ENCODE measurements at places on chromosomes 3 and 15. TPM values are rescaled to one million over a fixed set of nuclear protein-coding genes. Genes with fewer than 3 reads are reported as not detected.
A peak's percentile ranks its signal among the peaks of the same experiment; 100 is the strongest.

GRCh38 chr3:61415201-61415600 is 146.2 kb upstream of the PTPRG start:
- no peak for DNase-seq

GRCh38 chr3:187750513-187751123 is 5.3 kb upstream of the BCL6 start:
- DNase-seq = no peak

The GRIP2 gene
- total RNA-seq = not detected

The TF gene
- total RNA-seq = 0.03 TPM

The C2CD4A gene
- not detected for total RNA-seq

The ROPN1B gene
- not detected for total RNA-seq

DNA sequence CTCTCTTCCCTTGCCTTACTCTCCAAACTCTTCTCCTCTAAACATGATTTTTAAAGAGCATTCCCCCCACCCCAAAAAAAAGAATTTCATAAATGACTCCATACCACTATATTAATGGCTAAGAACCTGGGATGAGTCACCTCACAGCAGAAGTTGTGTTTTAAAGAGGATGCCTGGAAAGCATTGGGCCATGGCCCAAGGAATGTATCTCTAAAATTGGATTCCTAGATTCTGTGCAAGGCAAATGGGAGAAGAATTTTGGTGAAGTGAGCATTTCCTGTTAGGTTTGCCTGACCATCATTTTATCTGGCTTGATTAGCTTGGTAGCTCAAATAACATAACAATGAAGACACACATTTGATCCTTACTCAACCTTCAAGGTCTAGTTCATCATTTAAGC is 251.4 kb downstream of the NR1D2 start:
- no peak for DNase-seq

DNA sequence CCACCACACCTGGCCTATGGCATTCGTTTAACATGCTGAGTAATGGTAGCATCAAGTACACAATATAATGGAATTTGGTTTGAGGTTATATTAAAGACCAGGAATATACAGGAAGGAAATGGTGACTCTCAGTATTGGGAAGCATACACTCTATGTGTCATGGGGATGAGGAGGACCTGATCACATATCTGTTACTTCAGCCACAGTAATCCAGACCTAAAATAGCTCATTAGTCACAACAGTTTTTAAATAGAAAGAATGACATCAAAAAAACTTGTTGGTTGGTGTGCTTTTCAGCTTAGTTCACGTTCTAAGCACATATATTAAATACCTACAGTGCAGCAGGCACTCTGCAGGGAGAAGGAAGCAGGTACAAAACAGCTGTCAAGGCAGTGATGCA is 52.5 kb upstream of the ATP2C1 start:
- no peak for DNase-seq

DNA sequence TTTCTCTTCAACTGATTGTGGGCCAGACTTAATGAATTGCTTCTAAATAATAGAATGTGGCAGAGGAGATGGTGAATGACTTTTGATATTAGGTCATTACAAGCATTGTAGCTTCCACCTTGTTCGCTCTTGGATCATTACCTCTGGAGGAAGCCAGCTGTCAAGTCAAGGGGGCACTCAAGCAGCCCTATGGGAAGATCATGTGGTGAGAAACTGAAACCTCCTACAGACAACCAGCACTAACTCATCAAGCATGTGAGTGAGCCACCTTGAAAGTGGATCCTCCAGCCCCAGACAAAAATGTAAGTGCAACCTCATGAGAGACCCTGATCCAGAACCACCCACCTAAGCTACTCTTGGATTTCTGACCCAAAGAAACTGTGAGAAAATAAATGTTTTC is 109.8 kb upstream of the TBC1D5 start:
- DNase-seq = no peak

GRCh38 chr15:65192016-65192415 is 6.9 kb upstream of the CLPX start:
- no peak for DNase-seq

- no peak for DNase-seq
Observed at GRCh38 chr15:51310064-51310463, 28.3 kb downstream of the CYP19A1 start.

The EFCC1 gene
- total RNA-seq = 0.13 TPM

DNA sequence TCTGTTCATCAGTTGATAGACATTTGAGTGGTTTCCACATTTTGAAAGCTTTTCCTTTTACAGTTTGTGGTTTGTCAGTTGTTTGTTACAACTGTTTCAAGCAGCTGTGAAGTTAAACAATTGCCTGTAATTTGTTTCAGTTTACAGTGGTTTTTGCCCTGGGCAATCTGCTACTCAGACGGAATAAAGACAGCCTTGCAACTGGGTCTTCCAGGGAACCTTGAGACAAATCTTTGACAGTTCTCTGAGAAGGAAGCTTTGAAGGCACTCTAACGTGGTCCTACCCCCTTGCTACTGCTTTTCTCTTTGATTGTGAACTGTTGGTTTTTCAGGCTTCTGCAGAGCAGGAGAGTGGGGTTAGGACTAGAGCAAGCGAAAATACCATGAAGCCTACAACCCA is 28.0 kb downstream of the LRRC28 start:
- DNase-seq = no peak

DNA sequence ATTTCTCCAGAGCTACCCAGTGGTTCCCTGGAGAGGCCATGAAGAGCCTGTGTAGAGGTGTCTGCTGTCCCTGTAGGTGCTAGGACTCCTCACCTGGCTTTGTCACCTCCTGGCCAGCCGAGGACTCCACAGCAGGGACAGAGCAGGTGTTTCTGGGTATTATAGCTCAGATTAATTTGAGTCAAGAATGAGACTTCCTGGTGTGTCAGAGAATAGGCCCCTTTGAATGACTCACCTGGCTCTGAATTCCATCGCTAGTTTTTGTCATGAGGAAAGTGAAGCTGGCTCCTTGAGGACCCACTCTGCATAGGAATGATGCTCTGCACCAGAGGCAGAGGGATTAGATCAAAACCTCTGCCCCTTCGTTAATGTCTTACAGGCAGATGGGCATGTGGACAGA is 167.5 kb upstream of the TOPAZ1 start:
- DNase-seq = no peak

- DNase-seq = no peak
Observed at GRCh38 chr3:58728723-58729122, 62.1 kb upstream of the FAM3D start.

DNA sequence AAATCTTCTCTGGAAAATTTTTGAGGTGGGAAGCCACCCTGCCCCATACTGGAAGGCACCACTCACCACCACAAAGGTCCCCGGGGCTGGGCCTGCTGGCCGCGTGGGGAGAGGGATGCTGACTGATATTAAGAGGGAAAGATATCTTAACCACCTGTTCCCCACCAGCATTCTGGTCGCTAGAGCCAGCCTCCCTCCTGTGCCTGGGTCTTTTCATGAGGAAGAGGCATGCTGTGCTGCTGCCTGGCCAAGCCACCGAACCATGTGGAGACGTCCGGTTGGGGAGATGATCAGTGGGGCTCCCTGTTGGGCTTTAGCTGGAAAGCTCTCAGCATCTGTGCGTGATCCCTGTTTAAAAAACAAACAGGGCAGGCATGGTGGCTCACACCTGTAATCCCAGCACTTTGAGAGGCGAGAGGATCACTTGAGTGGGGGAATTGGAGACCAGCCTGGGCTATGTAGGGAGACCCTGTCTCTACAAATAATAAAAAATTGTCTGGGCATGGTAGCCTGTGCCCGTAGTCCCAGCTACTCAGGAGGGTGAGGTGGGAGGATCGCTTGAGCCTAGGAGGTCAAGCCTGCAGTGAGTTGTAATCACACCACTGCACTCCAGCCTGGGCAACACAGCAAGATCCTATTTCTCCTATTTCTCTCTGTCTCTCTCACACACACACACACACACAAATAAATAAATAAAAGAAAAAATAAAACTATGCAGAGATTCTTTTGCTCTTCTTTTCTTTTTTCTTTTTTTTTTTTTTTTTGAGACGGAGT is 1.0 kb downstream of the KLHL18 start:
- DNase-seq = peak; percentile 43

DNA sequence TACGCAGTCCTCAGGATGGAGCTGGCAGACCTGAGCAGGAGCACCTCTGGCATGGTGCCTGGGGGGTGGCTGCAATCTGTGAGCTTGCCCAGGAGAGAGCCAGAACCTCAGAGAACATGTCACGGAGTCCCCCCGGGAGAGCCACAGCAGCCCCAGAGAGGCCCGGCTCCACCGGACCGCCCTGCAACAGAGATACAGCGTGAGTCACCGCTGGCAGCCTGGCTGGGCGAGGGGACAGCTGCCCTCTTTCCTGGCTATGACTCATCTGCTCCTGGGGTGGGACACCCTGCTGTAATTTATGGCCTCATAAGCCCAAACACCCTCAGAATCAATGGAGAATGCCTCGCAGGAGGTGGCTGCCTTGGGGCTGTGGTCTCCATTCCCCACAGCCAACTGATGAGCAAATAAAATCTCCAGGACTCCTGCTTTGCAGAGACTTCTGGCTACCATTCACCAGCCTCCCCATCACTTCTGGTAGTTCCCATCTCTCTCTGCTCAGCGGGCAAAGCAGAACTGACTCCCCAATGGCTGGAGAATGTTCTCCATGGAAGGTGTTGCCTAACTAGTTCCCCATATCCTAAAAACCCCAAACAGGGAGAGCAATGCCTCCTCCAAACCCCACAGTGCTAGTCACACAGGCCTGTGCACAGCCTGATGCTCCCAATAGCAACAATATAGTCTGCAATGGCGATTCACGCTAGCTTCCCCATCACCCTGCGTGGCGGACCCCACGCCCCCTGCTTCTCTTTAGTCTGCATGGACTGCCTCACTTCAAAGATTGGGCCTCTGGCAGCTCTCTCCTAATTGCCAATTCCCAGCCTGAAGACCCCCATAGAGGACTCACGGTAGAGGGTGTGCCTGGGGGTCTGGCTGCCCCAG is 21.6 kb downstream of the ACSBG1 start:
- no peak for DNase-seq

DNA sequence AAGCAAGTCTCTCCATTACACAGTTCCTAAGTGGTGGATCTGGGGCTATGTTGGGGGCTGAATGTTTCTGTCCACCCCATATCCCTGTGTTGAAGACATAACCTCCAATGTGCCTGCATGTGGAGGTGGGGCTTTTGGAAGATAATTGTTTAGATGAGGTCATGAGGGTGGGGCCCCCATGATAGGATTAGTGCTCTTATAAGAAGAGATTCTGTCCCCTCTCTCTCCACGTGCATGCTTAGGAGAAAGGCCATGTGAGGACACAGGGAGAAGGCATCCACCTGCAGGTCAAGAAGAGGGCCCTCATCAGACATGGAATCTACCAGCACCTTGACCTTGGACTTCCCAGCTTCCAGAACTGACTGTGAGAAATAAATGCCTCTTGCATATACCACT is 231.0 kb upstream of the CHRNA7 start:
- DNase-seq = no peak

The CD47 gene
- total RNA-seq = 137 TPM

The DISP2 gene
- 0.82 TPM for total RNA-seq

DNA sequence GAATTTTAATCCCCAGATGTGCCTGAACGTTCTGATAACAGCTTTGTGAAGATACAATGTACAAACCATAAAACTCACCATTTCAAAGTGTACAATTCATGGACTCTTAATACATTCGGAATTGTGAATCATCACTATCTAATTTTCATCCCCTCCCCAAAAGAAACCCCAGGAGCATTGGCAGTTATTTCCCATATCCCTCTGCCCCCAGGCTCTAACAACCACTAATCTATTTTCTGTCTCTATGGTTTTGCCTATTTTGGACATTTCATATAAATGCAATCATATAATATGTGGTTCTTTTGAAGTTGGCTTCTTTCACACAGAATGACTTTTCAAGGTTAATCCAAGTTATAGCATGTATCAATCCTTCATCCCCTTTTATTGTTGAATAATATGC is 25.3 kb downstream of the PRICKLE2 start:
- no peak for DNase-seq

GRCh38 chr15:86591158-86591557 is 511.5 kb downstream of the AGBL1 start:
- DNase-seq = no peak

DNA sequence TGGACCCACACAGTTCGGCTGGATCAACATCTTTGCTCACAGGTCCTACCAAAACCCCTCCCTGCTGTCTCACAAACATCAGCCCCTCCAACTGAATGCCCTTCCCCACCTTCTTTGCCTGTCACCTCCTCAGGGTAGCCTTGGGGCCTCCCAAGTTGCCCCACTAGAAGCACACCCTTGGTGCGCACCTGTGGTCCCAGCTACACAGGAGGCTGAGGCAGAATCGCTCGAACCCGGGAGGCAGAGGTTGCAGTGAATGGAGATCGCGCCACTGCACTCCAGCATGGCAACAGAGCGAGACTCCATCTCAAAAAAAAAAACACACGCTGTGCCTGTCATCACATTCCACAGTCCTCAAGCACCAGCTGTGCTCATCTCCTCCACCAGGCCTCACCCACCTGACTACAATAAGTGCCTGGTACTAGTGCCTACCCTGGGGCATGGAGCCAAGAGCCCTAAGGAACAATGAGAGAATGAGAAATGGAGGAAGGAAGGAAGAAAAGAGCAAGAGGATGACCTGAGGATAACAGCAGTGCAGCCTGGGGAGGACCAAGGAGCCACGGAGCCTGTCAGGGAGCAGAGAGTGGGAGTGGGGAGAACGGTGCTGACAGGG is 26.0 kb downstream of the RPN1 start:
- no peak for DNase-seq

The GPR87 gene
- not detected for total RNA-seq

- DNase-seq = no peak
Observed at GRCh38 chr15:95247071-95247984, 1016.0 kb downstream of the MCTP2 start.

The PDCD10 gene
- total RNA-seq = 69.6 TPM

The RCN2 gene
- total RNA-seq = 31.8 TPM

GRCh38 chr3:127151992-127152650 is 40.8 kb upstream of the PRR23E start:
- no peak for DNase-seq

The OR5K2 gene
- not detected for total RNA-seq

DNA sequence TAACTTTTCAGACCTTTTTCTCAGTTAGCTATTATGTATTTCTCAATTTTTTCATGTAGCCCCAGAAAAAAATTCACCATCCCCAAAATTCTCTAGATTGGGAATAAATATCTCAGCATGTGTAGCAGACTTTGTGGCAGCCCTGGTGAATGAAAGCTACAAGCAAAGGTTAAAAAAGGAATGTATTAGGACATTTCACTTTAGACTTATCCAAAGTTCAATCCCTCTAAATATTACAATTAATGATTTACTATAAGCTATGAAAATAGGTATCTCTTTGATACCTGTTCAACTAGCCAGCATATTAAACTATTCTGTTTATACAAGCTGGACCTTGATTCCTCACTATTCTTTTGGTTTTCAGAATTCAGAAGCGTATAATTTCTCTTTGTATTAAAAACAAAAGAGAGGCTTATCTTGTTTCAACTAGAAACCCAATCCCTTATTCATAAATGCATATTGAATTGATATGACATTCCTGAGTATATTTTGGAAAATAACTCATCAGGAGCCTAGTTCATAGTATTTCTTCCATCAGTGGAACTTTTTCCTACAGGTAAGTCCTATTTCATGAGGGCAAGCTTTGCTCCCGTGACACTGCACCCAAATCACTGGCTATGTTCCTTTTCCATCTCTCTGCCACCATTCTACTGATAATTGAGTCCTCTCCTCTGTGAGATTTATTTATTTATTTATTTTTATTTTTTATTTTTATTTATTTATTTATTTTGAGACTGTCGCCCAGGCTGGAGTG is 38.0 kb downstream of the WDR72 start:
- DNase-seq = no peak

The PTPRG gene
- total RNA-seq = not detected

The CX3CR1 gene
- 0.95 TPM for total RNA-seq

- DNase-seq = no peak
Observed at GRCh38 chr3:196055683-196056270, 26.1 kb downstream of the TFRC start.
